ENCODE measurements at places on chromosomes 12 and 14.

DNA sequence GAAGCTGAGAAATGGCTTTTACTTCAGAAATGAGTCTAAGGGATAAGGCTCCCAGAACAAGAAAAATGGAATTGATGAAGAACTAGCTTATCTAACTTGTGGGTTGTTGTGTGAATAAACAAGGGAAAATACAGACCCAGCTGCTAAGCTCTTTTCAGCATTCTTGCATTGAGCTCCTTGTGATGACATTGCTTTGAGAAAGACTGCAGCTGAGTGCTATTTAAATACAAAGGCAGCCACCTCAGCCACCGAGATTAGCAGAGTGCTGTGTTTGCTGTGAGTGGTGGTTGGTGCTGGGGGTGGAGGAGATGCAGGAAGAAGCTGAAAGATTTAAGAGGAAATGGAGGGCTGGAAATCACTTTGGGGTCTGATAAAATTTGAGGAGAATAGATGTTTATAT is 396.0 kb upstream of the PRICKLE1 start:
- no peak for DNase-seq

DNA sequence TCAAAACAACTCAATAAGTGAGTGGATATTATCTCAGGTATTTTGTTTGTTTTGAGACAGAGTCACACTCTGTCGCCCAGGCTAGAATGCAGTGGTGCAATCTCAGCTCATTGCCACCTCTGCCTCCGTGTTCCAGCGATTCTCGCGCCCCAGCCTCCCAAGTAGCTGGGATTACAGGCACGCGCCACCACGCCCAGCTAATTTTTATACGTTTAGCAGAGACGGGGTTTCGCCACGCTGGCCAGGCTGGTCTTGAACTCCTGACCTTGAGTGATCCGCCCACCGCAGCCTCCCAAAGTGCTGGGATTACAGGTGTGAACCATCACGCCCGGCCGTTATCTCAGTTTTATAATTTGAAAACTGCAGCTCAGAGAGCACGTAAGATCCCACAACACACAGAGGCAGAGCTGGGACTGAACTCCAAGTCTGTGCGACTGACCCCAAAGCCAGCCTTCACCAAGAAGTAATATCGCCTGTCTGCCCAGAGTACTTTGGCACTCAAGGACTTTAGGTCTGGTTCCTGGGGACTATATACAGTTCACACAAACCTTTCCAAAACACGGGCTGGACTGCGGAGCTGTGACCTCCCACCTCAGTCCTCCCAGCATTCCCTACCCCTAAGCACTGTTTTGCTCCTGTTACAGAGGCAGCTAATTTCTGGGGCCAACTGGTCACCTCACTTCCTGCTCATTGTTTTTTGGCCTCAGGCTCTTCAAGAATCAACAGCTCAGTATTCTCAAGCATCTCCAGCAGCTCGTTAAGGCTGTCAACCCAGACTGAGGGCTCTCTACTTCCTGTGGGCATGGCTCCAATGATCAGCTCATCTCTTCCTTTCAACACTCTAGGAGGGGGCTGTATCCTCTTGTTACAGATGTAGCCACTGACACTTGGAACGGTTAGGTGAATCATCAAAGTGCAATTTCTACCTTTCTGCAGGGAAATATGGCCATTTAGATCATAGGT is 22.5 kb downstream of the TESC start:
- DNase-seq = peak; percentile 63

DNA sequence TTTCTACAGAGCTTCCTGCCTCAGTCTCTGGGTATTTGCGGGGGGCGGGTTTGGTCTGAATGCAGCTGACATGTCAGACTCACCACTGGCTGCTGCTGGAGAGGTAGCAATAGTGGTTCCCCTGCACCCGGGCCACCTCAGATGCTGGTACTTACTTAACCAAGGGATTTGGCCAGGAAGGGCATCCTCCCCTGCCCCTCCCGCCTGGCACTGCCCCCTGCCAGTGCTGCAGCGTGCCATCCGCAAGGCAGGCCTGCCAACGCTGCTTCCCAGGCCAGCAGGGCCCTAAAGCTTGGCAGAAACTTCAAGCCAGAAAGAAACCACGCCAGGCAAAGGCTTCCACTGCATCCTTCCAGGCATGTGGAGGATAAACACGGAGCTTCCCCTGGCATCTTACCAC is 22.1 kb downstream of the RAB35 start:
- DNase-seq = no peak

- DNase-seq = no peak
Measured at GRCh38 chr14:83863042-83863774, 1666.7 kb upstream of the FLRT2 start.

- DNase-seq = no peak
Measured at GRCh38 chr12:13171921-13172859, 24.3 kb upstream of the EMP1 start.

DNA sequence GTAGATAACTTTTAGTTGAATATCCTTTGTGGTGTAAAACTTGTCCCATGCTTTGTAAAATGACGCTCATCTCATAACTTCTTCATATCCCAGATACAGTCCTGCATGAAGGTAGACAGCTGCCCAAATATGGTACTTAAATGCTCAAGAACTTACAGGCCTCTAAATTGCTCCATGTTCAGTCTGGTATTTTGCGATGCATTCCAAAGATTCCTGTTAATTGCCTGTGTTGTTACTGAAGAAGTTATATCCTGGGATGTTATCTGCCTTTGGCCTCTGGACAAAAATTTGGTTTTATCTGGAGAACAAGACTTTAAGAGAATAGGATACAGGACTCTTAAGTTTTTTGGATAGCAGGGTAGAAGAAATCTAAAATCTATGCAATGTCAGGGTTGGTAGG is 473.0 kb downstream of the PCNX1 start:
- no peak for DNase-seq

DNA sequence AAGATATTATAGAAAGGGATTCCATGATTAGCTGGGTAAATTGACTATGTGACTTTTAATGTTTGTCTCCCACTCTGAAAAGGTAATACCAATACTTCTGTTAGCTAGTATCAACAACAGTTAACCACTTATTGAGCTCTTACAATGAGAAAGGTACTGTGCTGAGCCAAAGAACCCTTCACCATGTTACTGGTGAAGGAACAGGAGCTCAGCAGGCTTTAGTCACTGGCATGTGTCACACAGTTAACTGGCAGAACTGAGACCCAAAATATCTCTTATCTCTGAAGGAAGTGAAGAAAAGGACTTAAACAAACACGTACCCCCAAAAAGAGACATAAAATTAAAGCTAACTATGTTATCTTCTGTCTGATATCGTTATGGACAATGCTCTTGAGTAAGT is 170.6 kb downstream of the MED13L start:
- peak; percentile 34 for DNase-seq

- peak; percentile 80 for DNase-seq
Measured at GRCh38 chr12:48977290-48978281, 536 bp upstream of the WNT1 start.

DNA sequence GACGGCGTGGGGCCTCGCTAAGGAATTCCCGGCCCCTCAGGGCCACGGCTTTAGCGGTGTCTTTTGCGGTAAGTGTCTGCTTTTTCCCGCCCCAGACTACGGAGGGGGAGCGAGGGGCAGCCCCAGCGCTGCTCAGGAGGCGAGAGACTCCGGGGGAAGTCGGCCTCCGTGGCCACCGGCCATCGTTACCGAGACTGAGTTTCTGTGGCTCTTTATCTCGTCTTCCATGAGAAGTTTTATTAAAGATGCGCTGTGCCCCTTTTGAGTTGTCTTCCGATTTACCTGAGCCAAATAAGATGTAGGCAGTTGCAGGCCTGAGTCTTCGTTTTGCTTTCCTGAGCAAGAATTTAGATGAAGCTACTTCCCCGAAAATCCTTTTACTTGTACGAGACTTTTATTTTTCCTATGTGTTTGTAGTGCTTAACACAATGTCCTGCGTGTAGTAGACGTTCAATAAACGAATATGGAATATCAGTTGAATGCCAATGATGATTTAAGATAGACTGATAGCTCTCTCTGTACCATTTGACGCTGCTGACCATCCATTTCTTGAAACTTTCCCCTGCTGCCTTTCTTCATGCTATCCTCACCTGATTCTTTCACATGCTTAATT is 462 bp downstream of the SRP54 start:
- no peak for DNase-seq

DNA sequence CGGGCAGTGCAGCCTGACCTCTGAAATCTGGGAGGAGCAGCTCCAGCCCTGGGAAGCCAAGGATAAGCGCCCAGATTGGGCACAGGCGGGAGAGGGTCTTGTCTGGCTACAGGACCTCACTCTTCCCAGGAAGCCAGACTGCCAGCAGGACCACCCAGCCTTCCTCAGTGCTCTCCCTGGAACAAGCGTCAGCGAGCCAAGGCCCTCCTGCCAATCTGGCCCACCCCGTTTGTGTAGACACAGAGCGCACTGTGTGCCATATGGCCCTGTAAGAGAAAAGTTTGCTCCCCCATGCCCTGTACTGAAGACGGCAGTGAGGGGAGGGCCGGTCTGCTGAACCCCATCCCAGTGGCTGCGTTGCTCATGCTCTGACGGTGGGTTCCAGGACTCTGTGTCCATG is 1.2 kb upstream of the C14orf180 start:
- no peak for DNase-seq

DNA sequence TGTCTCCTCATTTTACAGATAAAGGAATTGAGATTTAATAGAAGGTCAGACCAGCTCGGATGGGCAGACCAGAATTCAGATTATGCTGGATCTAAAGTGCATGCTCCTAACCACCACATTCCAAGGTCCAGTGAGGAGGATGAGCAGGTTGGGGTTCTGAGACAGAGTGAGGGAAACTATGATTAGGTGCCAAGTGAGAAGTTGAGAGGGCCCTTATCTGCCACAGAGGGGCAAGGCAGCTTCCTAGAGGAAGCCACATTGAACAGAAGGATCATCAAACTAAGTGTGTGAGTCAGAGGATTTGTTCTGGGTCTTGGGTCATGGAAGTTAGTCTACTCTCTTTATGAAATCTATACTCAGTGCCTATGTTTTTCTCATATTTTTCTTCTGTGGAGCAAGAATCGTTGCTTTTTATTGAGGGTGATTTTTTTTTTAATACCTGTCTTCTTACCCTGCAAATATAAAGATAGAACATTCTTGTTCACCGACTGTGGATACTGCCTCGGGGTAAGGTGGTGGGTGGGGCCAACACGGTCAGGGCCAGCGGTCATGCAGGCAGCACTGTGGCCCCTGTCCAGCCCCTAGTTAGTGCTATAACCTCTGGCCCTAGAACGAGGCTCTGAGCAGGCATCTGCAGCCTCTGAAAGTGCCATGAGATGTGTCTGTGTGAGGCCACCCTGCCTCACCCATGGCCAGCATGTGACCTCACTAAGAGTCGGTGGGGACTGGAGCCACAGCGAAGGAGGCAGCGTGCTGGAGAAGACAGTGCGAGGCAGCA is 55.6 kb upstream of the PTHLH start:
- DNase-seq = peak; percentile 64

DNA sequence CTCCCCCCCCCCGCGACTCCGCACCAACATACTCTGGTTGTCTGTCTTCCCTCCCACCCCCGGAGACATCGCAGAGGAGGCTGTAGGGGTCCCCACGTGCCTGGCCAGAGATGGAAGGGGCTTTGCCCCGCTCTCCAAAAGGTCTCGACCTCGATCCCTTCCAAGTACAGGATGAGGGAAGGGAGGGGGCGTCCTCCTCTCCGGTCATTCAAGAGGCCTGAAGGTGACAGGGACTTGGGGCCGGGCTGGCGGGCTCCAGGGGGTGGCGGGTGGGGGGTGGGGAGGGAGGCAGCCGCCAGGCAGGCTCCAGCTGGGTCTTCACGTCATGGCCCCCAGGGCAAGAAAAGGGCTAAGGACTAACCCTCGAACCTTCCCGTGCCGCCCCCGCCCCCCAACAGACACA is 15.1 kb downstream of the TBX3 start:
- no peak for DNase-seq

GRCh38 chr12:17372508-17372907 is 717.5 kb downstream of the RERGL start:
- no peak for DNase-seq

- no peak for DNase-seq
Measured at GRCh38 chr12:117334051-117334450, 27.4 kb downstream of the NOS1 start.

All from hematopoietic multipotent progenitor cell treated with erythropoietin and hydrocortisone succinate and interleukin-3 and kit ligand, for 6 days (in vitro differentiated cells).